Activated effector memory CD4-positive, alpha-beta T cell treated with Interleukin-2 at 50 U/mL for 16 hours (primary cell): ENCODE measurements at places on chromosomes 4 and X.

GRCh38 chr4:38026158-38026740, 66.1 kb downstream of the PTTG2 start:
- DNase-seq: no peak

GRCh38 chr4:139154538-139154937, 22.5 kb downstream of the ELF2 start:
- no peak for DNase-seq

- DNase-seq: no peak
Measured at GRCh38 chrX:4668802-4669536, 955.5 kb upstream of the PRKX start.

GRCh38 chr4:8746523-8747466, 124.8 kb downstream of the HMX1 start:
- DNase-seq: no peak

GRCh38 chr4:69522554-69522953, 26.8 kb upstream of the UGT2B4 start:
- no peak for DNase-seq

- no peak for DNase-seq
Measured at GRCh38 chr4:109930464-109930863, 17.8 kb downstream of the EGF start.

DNA sequence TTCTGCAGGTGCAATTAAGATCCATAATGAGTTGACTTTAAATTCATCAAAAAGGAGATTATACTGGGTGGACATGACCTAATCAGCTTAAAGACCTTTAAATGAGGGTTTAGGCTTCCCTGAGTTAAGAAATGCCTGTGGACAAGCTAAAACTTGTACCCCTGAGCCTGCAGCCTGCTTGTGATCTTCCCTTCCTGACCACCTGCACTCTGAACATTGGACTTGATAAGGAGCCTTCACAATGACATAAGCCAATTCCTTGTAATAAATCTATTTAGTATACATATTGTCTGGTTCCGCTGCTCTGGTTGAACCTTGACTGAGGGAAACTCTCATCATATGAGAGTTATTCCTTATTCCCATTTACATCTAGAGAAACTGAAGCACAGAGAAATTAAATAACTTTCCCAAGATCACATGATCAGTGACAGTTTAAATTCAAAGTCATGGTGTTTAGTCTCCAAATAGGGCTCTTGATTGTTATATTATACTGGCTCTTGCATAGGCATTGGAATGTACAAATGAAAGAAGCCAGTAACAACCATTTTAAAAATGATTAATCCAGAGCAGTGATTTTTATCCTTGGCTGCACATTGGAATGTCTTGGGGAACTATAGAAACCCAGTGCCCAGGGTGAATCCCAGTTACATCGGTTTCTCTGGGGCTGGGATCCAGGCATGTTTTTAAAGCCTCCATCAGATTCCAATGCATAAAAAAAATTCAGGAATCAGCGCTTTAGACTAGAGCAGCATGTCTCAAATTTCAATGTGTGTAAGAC, 136.1 kb downstream of the MSL3 start:
- DNase-seq: no peak

DNA sequence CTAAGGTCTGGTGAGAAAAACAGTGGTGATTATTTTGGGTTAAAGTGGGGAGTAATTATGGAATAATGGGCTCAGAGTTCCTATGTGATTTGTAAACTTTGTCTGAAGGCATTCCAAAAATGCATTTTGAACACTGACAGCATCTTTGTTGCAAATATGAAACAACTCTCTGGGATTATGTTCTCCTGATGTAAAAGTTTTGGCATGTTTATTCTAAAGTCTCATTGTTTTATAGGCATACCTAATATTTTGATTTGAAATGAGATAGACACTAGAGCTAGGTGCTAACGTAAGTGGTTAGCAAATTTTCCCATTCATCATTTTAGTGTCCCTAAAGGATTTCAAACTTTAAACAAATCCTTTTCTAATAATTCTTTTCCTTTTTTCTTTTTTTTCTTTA, 140.9 kb upstream of the ANXA3 start:
- DNase-seq: no peak

DNA sequence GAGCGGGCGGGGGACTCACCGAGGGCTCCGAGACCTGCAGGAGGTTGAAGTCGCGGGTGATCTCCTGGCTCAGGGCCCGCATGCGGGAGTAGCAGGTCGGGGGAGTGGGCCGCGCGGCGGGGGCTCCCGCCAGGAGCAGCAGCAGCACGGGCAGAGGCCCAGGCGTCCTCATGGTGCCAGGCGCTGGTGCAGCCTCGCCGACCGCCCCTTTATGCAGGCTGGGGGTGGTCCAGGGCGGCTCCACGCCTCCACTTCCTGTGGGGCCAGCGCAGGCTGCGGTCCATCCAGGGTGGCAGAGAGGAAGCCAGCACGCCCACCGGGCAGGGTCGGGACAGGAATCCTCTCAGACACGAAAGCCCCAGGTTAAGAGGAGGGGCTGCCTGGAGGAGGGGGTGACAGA, at the start of gene CYTL1:
Gene CYTL1 (minus strand): TSS at position 185 of the 400 bp plus-strand sequence. CDS start 13 bp downstream, at position 172.
- no peak for DNase-seq

DNA sequence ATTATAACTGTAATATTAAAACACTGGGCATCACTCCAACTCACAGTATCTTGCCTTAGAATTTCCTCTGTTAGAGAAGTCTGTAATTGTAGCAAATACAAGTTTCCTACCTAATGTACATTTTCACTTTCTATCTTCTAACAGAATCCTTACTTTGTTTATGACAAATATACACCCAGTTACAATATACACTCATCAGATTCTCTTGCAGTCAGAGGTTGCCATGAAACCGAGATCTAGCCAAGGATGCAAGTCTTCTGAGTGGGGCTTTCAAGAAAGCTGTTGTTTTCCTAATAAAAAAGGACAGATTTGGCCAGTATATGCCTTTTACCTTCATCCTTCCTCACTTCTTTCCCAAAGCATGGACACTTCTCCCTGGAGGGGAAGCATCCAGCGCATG, 228.9 kb downstream of the SCFD2 start:
- DNase-seq: no peak

DNA sequence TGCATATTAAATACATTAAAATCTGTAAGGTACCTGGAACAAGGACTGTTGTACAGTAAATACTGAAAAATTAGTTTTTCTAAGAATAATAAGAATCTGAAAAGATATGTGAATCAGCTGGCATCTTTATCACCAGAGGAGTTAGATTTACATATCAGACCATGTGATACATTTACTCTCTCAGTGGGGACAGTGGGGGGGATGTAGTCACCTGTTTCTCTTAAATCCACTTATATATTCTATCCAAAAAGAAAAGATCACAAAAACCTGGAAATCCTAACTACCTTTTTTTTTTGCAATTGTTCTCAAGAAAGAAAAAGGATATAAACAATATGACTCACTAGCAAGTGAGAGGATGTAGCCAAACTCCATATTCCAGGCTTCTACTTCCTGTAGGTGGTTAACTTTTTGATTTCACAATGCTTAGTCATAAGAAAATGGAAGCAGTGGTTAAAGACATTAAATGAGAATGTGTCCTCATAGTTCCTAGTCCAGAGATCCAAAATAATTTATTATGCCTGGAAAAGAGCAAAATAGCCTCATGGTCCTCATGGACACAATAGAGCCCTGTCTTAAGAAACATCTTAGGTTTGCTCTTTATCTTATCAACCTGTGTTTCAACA, 22.5 kb upstream of the MYOZ2 start:
- no peak for DNase-seq

GRCh38 chrX:12986886-12987285, 12.0 kb downstream of the TMSB4X start:
- no peak for DNase-seq

DNA sequence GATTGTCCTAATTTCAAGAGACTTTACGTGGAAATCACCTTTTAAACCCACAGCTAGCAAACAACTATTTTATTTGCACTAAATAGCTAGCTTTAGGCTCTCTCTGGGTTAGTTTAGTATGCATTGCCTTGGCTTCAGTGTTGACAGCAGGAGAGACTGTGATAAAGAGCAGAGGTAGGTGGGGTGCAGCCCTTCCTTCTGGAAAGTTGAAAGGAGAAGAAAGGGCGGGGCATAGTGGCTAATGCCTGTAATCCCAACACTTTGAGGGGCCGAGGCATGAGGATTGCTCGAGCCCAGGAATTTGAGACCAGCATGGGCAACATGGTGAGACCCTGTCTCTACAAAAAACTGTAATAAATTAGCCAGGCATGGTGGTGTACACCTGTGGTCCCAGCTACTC, 29.0 kb upstream of the TMEM154 start:
- DNase-seq: no peak

DNA sequence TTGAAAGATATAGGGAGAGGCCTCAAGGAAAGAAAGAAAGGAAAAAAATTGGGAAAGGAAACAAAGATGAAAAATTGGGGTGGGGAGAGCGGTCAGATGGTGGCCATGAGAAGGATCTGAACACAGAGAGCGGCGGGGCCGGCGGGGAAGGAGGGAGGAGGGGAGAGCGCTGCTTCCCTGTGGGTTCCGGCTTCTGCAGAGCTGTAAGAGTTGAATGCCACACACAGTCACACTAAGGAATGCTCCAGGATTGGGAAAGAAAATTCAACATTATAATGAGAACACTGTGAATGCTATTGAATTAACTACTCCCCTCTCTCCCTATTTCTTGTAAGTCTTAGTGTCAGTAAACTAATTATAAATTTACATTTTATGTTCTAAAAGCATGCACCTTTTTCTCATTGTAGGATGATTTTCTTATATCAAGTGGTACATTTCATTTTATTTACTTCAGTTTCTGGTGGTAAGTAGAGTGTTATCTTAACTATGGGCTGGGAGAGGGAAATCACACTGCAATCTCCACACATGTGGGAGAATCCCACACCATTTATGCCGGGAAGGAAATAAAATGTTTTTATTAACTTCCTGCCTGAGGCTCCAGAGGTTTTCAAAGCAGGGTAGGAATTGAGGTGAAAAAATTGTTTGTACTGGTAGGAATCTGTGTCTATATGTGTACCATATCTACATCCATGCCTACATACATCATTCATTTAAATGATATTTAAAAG, 904 bp downstream of the F11 start:
- DNase-seq: no peak

GRCh38 chrX:16666541-16666940, 16.6 kb downstream of the S100G start:
- DNase-seq: no peak

- DNase-seq: no peak
Measured at GRCh38 chr4:685679-686412, 3.1 kb downstream of the SLC49A3 start.

- DNase-seq: no peak
Measured at GRCh38 chr4:170395773-170396172, 306.0 kb upstream of the AADAT start.

GRCh38 chrX:46957297-46957696, 45.1 kb downstream of the JADE3 start:
- no peak for DNase-seq

GRCh38 chr4:119011607-119011988, 122.9 kb downstream of the SYNPO2 start:
- no peak for DNase-seq
